ENCODE measurements at places on chromosomes 1 and 21.

DNA sequence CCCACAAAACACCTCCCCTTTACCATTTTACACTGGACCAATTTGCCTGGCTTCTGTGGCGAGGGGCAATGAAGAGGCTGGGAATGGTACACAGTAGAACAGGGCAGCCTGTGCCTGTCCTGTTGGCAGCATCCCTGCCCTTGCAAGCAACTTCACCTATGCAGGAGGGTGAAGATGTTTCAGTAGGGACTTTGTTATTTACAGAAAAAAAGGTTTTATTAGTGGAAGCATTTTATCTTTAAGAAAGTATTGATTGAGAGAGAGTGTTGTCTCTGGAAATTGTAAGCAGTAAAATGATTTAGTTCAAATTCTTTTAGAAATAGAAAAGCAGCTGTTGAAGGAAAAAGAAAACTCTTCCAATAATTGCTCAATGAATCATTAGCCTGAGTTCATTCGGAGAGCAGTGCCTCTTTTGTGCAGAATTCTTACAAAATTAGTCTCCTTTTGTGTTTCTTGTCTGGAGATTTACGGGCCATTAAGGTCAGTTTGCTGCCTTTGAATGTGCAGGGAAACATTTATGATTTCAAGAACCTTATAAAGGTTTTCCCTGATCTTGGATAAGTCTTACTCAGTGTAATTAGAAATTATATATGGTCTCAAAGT, 49.1 kb downstream of the HHAT start:
- no peak for DNase-seq

GRCh38 chr1:202689082-202689481, 21.2 kb downstream of the SYT2 start:
- DNase-seq: no peak

DNA sequence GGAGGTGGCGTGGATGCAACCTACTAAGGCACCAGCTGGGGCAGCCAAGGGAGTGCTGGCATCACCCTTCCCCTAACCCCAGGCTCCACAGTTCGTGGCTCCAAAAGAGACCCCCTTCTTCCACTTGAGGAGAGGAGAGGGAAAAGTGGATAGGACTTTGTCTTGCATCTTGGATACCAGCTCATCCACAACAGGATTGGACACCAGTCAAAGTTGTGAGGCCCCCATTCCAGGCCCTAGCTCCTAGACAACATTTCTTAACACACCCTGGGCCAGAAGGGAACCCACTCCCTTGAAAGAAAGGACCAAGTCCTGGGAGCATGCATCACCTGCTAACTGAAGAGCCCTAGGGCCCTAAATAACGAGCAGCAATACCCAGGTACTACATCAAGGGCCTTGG, 372.6 kb upstream of the PLXNA2 start:
- DNase-seq: no peak

- peak; percentile 56 for DNase-seq
Observed at GRCh38 chr1:60388092-60388987, 314.8 kb upstream of the C1orf87 start.

GRCh38 chr1:31326461-31326860, 29.6 kb downstream of the ZCCHC17 start:
- no peak for DNase-seq
